CD8-positive, alpha-beta T cell (primary cell): ENCODE measurements at places on chromosomes 7 and 10.

GRCh38 chr10:21811245-21811585 is 192.3 kb downstream of the DNAJC1 start:
- DNase-seq = no peak

GRCh38 chr10:107809889-107810288 is 645.4 kb upstream of the SORCS1 start:
- DNase-seq = no peak

DNA sequence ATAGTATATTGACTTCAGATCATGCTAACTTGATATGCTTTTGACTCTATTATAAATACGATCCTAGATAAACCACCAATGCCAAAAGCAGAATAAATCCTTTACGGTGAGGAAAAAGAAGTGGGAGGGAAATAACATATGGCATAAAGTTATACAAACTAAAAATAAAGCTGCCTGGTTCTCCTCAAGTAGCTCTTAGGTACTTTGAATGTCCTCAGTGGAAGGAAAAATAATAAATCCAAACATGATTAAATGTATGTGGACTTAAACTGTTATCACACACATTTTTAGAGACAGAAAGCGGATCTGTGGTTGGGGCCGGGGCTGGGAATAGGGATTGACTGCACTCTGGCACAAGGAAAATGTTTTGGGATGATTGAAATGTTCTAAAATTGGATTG is 23.6 kb downstream of the EEPD1 start:
- DNase-seq = no peak

DNA sequence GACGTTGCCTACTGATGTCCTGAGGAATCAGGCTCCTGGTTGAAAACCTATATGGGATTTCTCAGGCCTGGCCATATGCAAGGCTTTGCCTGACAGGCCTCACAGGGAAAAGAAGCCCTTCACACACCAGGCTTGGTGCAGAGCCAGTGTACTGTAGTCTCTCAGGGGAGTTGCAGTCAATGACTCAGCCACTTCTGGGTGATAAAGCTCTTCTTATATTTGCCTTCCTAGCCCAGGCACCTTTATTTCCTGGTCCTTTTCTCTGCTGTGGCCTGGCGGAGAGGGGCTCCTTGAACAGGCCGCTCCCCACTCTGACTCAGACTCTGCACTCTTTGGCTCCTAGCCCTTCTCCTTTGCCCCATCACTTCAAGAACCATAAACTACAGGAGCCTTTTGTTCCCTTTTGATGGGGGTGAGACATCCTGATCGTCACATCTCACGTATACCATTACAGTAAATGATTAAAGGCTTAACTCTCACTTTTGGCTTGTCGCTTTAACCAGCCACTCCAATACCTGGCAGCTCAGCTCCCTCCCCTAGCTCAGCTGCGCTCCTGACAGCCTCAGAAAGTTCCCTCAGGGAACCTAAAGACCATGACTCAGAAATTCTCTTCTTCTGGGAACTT is 33.5 kb downstream of the DPY19L1 start:
- no peak for DNase-seq

DNA sequence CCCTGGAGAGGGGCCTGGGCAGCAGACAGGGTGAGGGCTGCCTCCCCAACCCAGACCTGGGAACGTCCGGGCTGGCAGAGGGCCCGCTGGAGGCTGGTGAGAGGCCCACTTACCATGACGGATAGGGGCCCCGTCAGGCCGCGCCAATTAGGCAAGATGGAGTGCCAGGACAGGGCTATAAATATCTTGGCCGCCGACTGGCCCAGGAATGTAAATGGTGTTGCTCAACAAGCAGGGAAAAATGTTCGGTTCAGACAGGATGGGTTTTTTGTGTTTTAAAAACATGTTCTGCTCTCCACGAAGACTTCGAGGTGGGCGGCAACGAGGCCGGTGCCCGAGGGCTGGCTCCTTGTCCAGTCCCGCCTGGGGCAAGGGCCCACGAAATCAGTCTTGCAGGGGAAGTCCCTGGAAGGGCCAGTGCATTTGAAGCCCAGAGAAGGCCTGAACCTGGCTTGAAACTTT is 35.8 kb upstream of the ELN start:
- no peak for DNase-seq

DNA sequence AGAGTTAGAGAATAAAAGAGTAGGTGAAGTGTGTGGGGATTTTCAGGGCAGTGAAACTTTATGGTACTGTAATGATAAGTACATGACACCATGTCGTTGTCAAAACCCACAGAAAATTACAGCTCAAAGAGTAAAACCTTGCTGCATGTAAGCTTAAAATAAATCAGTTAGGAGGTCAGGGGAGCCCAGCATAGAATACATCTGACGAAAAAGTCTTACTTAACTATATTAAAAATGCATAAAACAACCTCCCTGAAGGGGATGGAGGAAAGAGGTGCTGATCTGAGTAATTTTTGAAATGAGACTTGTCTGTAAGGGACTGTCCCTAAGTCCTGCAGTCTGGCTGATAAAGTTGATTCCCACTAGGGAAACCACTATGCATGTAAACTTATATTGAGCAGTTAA is 49.8 kb upstream of the AKR1E2 start:
- DNase-seq = no peak

GRCh38 chr7:30281263-30281662 is 3.1 kb upstream of the ZNRF2 start:
- no peak for DNase-seq

DNA sequence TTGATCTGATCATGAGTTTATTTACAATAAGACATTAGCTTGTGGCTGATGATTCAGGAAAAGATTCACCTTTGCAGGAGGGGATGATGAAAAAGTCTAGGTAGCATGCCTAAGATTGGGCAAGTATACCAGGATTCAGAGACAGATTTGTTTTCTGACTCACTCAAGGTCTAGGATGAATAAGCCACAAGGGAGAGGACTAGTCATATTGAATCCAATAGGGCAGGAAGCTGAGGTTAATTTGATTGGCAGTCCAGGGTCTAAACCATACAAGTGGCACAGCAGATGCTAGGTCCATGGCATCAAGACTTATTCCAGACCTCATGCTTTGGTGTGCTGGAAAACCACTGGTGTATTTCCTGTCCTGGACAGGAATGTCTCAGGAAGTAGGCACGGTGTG is 1133.4 kb downstream of the XPNPEP1 start:
- DNase-seq = no peak

DNA sequence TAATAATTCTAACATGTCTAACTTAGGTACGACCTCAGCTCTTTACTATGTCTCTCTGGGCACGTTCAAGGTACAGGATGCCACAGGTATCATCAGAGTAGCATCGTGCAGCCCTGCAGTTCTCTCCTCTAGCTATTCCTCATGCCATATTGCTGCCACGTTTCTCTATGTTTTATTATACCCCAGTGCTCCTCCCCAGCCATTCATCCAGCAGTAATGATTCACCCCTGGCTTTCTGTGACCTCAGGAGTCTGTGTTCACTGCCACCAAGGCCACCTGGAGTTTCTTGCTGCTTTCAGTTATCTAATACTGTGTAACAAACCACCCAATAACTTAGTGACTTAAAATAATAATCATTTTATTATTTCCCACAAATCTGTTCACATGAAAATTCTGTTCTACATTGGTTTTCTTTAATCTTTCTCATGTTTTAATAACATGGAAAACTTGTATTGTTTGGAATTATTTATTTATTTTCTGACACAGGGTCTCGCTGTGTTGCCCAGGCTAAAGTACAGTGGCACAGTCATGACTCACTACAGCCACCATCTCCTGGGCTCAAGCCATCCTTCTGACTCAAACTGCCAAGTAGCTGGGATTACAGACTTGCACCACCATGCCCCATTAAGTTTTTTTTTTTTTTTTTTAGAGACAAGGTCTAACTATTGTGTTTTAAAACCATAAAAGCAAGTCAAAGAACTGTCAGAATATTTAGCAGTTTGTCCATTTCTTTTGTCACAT is 21.8 kb downstream of the REEP3 start:
- no peak for DNase-seq

DNA sequence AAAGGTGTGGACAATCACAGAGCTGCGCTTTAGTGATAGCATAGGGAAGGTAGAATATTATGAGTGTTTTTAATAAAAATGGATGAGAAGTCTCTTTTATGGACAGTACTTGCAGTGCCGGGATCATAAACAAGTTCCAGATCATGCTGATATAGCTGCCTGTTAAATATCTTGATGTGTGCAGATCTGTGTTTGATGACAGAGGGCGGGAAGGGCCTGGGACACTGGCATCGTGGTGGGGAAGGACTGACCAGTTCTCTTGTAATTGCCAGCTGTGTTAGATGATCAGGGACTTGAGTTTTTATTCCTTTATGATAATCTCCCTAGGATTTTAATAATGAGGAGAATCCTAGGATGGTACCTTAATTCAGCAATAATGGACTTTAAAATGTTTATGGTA is 14.6 kb downstream of the SND1 start:
- no peak for DNase-seq

GRCh38 chr7:35519971-35520809 is 174.7 kb downstream of the HERPUD2 start:
- DNase-seq = no peak

DNA sequence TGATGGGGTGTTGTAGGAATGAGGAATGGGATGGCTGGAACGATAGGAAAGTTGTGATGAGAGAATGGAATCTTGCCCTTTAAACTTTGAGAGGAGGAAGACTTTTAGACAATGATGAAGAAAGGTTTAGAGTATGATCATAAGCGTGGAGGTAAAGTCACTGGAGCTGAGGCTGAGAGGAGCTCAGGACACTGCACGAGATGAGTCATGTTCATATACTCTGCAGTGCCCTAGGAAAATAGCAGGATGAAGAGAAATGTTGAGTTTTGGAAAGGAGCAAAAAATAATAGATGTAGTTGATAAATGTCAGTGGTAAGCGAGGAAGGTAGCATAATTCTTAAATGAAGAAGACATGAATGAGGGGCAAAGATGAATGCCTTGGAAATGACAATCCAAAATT is 28.3 kb upstream of the CUL1 start:
- DNase-seq = no peak

DNA sequence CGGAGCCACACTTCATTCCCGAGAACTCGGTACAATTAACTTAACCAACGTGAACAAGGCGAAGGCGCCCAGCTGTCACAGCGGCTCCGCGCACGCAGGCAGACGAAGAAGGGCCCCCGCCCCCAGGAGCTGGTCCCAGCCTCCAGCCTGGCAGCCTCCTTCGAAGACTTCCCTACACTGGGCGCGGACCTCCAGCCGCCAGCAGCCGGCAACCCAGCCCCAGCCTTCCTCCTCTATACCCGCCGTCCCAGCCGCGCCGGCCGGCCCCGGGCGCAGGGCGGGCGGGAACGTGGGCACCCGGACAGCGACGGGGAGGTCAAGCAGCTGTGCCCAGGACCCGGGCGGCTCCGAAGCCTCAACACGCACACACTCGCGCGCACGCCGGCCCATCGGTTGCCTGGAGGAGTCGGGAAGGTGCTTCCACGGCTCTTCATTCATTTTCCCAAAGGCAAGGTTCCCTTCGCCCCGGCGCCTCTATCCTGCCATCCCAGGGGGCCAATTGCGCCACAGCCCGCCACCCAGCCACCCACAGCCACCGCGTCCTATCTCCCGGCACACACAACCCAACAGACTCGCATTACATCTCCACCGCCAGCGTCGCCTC is 1.6 kb downstream of the CHST15 start:
- DNase-seq = no peak
